CD8-positive, alpha-beta T cell (primary cell): ENCODE measurements at places on chromosomes 16 and 17.
A peak's percentile ranks its signal among the peaks of the same experiment; 100 is the strongest.

GRCh38 chr17:72665852-72666851 lies 426.3 kb downstream of the SLC39A11 start:
- DNase-seq: no peak

GRCh38 chr17:8287651-8288335 lies 677 bp upstream of the RANGRF start:
- DNase-seq: no peak

DNA sequence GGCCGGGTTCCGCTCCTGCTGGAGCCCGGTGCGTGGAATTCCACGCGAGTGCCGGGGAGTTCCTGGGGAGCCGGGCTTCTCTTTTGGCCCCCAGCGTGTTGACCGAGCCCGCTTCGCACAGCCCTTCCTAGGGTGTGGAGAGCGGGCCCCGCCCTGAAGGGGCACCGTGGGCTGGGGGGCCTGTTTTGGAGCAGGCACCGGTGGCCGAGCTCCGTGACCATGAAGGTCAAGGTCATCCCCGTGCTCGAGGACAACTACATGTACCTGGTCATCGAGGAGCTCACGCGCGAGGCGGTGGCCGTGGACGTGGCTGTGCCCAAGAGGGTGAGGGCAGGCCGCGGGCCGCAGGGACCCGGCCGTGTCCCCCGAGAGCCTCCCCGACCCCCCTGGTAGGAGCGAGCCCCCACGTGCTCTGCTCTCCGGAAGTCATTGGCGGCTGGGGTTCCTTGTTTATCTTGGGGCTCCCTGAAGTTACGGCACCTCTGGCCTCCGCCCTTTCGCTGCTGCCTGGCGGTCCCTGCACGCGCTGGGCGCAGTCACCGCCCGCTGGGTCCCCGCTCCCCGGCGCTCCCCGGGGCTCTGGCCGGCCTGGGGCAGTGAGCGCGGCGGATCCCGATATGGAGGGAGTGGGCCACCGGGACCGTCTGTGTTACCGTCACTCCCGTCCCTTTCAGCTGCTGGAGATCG lies 528 bp downstream of the HAGHL start:
- peak; percentile 50 for DNase-seq

- DNase-seq: no peak
Measured at GRCh38 chr17:78717431-78717980, 64.6 kb downstream of the CYTH1 start.

DNA sequence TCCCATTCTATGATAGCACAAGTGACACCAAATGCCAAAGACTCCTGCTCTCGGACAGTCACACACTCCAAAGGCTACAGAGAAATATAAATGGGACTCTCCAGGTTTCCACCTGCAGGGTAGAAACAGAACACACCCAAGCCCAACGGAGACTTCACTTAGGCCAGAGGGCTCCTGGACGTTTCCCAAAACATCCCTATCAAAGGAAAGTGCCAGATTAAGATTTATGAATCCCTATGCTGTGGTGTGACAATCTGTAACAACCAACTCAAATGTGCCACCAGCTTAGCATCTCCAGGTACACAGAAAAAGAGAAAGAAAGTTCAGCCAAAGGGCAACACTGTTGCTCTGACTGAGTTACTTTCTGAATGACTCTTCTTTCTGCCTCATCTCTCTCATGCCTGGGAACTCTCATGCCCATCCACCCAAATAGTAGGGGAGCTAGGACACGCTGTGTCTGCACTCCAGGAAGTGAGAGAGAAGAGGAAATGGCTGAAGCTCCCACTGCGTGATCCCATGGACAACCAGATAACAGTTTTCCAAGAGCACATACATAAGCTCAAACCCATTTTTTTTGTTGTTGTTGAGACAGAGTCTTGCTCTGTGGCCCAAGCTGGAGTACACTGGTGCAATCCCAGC lies 49.7 kb downstream of the SMG6 start:
- no peak for DNase-seq
